Left lobe of liver (tissue), 2 donors: ENCODE measurements at places on chromosomes 4 and X.

- DNase-seq: no peak
These were observed 50.4 kb downstream of the GSTCD start for GRCh38 chr4:105758958-105759357.

- no peak for DNase-seq
These were observed 743 bp upstream of the NRK start for GRCh38 chrX:105821471-105822121.

DNA sequence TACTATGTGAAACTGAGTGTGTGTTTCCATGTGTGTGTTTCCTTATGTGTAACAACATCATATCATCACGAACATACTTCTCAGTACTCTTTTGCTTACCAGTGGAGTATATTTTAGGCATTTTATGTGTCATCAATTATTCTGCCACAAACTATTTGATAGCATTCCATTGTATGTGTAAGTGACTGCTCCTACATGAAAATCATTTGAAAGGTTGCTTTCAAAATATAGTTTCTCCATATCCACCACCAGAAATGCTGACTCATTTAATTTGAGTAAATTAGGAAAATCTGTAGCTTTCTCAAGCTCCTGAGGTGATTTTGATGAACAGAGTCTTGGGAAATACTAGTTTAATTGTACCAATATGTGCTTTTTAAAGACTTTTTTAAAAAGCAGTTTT, 376.2 kb downstream of the PCDH18 start:
- DNase-seq: no peak

DNA sequence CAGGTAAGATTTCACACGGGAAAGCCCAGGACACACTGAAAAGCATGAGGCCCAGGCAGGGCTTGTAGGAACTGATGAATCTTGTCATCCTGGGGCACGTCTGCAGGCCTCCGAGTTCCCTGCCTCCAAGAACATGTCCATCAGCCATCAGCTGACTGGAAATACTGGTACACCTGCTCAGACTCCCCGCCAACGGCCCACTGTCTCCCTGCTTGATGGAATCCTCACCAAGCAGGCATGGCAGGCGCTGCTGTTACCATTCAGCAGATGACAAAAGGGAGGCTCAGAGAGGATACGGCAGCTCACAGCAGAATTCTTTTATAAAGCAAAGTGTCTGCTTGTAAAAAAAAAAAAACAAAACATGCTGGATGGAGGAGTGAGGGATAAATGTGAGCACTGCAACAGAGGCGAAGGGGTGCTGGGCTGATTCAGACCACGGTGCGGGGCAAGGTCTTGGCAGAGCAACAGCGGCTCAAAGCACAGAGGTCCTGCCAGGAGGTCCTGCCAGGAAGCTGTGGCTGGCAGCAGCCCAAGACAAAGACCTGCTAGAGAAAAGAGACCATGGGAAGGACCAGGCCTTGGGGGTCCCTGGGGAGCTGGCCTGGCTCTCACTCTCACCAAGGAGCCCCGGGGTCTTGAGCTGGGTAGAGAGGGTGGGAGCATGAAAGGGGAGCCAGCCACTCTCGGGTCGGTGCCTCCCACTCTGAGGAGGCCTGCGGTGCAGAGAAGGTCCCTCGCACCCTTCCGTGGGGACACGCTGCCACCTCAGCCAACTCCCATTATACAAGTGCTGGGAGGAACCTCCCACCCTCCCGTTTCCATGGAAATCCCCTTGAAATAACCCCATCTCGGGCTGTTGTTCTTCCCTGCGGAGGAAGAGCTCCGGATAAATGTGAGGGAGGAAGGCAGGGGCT, 25.6 kb downstream of the PPP2R2C start:
- no peak for DNase-seq

DNA sequence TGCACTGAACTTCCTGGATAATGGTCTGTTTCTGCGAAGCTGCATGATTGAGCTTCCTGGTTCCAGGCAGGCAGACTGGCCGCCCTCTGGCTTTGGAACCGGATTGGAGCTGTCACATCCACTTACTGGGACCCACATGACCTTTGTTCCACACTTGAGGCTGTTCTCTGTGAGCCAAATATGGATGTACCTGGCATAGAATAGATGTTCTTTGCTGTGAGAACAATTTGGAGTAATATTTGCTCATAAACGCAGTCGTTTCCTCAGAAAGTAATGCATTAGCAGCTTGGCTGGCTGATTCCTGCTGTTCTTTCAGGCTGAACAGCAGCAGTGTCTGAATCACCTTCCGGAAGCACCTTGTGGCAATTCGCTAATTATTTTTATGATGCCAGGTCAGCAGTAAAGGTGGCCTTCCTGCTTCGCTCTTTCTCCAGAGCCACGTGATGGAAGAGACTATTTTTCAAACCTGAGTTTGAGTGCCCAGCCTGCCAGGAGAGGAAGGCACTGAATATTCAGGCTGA, 78.1 kb upstream of the BOD1L1 start:
- peak; percentile 83 for DNase-seq

DNA sequence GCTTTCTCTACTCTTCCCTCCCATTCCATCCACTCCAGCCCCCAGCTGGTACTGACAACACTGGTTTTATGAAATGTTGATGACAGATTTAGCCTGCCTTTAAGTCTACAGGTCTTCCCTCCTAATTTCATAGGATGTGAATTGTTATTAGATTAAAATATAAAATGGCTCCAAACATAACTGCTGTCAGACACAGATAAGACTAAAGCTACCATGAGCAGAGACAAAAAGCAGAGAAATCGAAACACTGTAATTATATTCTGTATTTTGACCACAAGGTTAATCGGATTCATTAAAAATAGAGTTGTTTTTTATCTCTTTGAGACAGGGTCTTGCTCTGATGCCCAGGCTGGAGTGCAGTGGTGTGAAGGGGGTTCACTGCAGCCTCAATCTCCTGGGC, 28.3 kb downstream of the SEC24D start:
- DNase-seq: no peak

GRCh38 chr4:110196871-110197528, 1.4 kb downstream of the ELOVL6 start:
- peak; percentile 66 for DNase-seq

DNA sequence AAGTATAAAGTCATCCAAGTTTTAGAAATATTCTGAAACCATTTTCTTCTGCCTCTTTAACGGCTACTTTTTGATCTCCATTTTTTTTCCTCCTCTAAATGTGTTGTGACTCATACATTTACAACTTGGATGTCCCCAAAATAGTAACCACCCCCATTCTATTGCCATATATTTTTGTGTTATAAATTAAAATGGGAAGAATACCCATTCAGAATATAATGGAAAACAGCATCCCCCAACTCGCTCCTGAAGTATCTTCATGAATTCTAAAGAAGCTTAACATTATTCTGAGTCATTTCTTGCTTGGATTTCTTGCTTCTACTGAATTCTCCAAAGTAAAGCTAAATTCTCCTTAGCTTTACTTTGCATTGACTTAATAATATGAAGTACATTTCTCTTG, 92.0 kb upstream of the PTPN13 start:
- no peak for DNase-seq

DNA sequence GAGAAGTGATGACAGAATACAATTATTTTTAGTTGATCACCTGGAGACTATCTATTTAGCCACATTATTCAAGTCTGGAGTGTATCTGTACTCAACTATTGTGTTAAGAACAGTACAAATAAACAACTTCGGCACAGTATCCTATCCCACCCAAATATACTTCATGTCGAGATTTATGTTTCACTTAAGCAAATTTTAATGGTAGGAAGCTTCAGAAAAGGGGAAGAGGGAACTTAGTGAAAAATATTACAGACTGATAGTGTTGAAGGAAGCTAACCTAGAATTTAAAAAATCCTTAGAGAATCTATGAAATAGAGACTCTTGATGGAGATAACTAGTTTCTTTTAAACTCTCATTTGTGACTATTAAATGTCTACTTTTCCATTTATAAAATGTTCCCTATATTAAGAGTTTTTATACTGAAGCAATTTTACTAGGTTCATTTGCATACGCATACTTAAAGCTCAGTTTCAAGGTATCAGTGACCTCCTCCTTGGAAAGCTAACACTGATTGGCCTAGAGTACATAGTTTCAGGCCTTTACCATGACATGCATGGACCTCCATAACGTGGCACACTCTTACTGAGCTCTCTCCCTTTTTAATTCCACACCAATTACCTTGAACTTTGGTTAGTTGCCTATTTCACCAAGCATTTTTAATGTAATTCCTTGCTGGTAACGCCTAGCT, 197.7 kb downstream of the CAMK2D start:
- no peak for DNase-seq

GRCh38 chrX:106783716-106784115, 18.8 kb upstream of the TBC1D8B start:
- no peak for DNase-seq
